ENCODE measurements at places on chromosomes 4 and X. TPM values are rescaled to one million over a fixed set of nuclear protein-coding genes. Genes with fewer than 3 reads are reported as not detected.

Gene LIMCH1
- 8.4 TPM for total RNA-seq

Gene USP46
- 19.4 TPM for total RNA-seq

Gene SSX4B
- total RNA-seq, result not detected

Gene MAP3K15
- not detected for total RNA-seq

Gene NKX6-1
- total RNA-seq, result under 0.01 TPM

Gene AFP
- 0.32 TPM for total RNA-seq

Gene WAS
- total RNA-seq, result not detected

Gene HPSE
- 0.43 TPM for total RNA-seq
